Transverse colon (tissue), 4 donors: ENCODE measurements at places on chromosomes 1 and 21. TPM values are rescaled to one million over a fixed set of nuclear protein-coding genes. Genes with fewer than 3 reads are reported as not detected.

DNA sequence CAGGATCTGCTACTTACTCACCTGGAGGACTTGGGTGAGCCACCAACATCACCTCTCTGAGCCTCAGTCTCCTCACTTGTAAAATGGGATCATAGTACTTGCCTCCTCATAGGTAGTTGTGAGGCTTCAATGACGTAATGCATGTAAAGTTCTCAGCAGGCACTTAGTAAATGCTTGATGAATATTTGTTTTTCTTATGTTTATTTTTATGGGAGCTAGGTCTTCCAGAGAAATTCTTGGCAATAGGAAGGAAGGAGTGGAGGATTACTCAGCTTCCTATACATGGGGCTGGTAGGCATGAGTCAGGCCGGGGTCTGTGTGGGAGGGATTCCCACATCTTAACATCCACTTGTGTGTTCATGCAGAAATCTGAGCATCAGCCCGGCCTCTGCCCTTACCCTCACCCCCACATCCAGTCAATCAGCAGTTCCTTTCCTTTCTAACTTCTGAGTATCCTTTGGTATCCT is 95.4 kb upstream of the USP24 start:
- no peak for DNase-seq

Gene NTNG1
- total RNA-seq, result 6.4 TPM

DNA sequence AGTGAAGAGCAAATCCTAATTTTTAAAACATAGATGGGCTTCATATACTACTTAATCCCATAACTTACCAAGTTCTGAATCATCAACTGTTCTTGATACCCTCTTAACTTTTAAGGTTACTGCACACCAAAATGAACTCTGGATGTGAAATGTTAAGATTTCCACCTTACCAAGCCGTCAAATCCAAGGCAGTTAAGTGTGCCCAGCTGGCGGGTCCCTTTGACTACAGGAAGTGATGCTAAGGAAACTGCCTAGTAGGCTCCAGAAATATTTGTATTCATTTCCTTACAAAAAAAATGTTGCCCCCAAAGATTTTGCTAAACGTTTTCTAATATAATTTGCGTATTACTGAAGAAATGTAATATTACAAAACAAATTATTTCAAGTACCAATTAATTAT is 10.7 kb downstream of the NRIP1 start:
- peak; percentile 28 for DNase-seq

Gene LACTBL1
- not detected for total RNA-seq

Gene DCAF6
- 94.2 TPM for total RNA-seq

GRCh38 chr1:215457213-215457612 is 109.9 kb upstream of the KCTD3 start:
- no peak for DNase-seq

DNA sequence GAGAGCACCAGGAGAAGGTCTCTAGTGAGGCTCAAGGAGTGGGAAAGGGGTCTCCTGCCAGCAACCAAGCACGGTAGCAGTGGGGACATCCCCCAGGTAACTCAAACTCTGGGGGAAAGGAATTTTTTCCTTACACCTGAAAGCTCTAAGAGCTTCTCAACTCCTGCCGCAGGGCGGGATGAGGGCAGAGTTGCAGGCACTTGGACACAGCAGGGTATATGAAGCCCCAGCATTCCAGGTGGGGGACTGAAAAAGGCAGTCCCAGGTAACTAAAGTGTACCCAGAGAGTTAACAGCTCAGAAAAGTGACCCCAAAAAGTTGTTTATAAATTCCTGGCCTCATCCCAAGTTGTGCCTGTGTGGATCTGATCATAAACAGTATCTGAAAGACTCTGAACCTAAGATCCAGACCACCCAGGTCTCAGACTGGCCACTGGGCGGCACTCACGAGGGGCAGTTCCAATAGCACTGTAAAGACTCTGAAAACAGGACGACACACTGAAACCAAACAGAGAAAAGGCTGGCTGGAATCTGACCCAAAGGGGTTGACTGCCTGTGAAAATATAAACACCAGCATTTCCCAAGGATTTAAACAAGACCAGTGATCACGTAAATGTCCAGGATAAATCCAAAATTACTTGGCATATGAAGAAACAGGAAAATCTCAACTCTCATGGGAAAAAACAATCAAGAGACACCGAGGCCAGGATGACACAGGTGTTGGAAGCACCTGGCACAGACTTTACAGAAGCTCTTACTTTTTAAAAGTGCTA is 47.5 kb downstream of the HSF2BP start:
- DNase-seq, result peak; percentile 84

GRCh38 chr1:143497374-143497747 is 474.4 kb downstream of the FAM72C start:
- no peak for DNase-seq

DNA sequence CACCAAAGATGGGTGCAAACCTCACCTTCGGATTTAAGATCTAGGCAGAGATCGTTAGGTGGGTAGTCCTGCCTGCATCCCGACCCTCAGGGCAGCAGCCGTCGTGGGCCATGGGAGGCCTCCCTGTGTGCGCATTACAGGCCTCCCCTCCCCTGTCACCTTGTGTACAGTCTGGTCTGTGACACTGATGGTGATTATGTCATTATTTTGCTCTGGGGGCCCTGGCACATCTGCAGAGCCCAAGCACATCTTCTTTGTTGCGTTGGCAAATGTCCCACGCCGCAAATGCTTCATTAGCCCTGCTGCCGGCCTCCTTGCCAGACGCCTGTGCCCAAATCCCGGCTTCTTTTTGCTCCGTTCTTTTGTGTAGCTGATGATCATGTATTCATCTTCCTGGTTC is 31.7 kb downstream of the PROX1 start:
- no peak for DNase-seq

Gene INAVA
- total RNA-seq, result 139 TPM

- DNase-seq, result no peak
Measured at GRCh38 chr1:162040001-162040400, 16.3 kb upstream of the OLFML2B start.

- no peak for DNase-seq
Measured at GRCh38 chr21:32909393-32909792, 116.3 kb upstream of the OLIG2 start.

DNA sequence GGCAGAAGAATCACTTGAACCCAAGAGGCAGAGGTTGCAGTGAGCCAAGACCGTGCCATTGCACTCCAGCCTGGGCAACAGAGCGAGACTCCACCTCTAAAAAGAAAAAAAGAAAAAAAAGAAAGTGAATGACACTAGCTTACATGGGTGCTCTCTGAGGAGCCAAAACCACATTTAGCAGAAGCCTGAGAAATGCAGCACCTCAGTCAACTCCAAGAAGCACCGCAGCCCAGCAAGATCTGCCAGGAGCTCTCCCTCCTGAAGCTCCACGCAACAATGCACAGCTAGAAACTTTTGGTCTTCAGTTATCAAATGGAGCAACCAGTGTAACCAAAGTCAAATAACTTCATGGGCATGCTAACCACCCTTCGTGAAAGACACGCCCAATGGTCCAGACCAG is 229.1 kb downstream of the SETD4 start:
- no peak for DNase-seq

Gene SGIP1
- 1.4 TPM for total RNA-seq

Gene ANGPTL3
- not detected for total RNA-seq

GRCh38 chr1:44227211-44227610 is 13.9 kb downstream of the DMAP1 start:
- peak; percentile 43 for DNase-seq

- DNase-seq, result no peak
Measured at GRCh38 chr21:31988492-31989290, 115.9 kb downstream of the HUNK start.

Gene GSTM5
- 1.4 TPM for total RNA-seq

Gene S100A1
- total RNA-seq, result 4.4 TPM

GRCh38 chr1:8127171-8127641 is 101.1 kb upstream of the ERRFI1 start:
- no peak for DNase-seq

- DNase-seq, result no peak
Measured at GRCh38 chr21:40014394-40014793, 147.2 kb downstream of the PCP4 start.

- no peak for DNase-seq
Measured at GRCh38 chr21:35779690-35780570, 280.4 kb downstream of the SETD4 start.

GRCh38 chr1:212241501-212241900 is 43.7 kb upstream of the PPP2R5A start:
- DNase-seq, result no peak

Gene HCRTR1
- 0.48 TPM for total RNA-seq

DNA sequence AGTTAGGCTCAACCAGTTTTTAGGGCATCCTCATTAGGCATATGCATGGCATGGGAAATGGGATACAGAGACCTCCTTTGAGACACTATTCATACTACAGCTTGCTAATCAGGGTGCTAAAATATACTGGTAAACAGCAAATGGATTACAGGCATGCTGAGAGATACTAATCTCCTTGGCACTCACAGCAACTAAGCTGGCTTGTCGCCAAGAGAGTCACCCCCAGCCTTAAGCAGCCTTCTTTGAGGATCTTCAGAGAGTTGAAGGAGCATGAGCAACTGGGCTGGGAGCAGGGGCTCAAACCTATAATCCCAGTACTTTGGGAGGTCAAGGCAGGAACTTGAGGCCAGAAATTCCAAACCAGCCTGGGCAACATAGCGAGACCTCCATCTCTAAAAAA is 120.1 kb upstream of the NR5A2 start:
- no peak for DNase-seq

Gene CLDN17
- not detected for total RNA-seq

DNA sequence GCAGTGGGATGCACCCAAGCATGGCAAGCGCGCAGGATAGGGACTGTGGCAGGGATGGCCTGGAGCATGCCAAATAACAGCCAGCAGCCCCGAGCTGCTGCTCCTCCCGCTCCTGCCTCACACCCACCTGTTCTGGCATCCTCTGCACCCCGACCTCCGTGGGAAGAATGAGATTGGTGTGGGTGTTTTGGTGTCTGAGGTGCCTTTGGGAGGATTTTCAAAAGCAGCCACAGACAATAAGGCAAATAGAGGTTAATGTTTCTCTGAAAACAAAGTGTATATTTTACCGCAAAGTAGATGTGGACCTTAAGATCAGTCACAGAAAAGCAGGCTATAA is 35.5 kb downstream of the IGFN1 start:
- DNase-seq, result no peak

- DNase-seq, result no peak
Measured at GRCh38 chr1:194342484-194343262, 1156.3 kb upstream of the B3GALT2 start.

DNA sequence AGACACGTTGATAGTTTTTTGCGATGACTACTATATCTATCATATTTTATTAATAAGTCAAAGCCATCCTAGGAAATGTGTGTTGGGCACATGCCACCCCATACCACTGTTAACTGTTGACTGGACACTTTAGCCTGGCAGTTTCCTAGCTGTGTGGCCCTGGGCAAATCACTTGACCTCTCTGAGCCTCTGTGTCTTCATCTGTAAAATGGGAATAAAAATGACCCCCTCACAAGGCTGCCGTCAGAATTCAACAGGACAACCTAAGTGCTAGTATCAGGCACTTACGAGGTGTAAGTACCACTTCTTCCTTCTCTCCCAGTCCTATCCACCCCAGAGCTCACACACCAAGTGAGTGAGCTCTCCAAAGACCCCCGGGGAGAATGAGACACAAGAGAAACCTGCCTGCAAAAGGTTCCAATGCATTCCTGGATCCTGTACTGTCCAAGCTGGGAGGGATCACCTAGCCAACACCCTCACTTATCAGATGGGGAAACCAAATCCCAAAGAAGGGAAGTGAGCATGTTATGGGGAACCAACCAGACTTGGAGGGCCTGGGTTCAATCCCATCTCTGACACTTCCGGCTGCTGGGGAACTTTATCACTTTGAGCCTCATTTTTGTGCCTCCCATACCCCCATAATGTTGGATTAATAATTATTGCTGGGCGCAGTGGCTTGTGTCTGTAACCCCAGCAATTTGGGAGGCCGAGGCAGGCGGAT is 24.9 kb downstream of the HSPG2 start:
- no peak for DNase-seq

- no peak for DNase-seq
Measured at GRCh38 chr1:45930258-45931150, 127.1 kb downstream of the MAST2 start.

- peak; percentile 75 for DNase-seq
Measured at GRCh38 chr1:43935711-43936427, 2.3 kb downstream of the ARTN start.

DNA sequence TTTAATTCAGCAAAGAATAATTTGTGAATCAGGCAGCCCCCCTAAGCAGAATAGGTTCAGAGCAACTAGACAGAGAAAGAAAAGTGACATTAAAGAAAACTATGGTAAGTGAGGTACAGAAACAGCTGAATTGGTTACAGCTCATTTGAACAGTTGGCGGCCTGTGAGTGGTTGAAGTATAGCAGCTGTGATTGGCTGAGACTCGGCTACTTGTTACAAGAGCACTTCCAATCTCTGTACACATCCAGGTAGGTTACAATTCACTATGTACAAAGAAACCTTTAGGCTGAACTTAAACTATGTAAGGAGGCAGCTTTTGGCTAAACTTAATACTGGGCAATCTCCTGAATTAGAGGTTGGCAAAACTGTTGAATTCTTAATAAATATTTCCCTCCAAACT is 171.1 kb upstream of the LHX8 start:
- no peak for DNase-seq

Gene SYNJ1
- 9.8 TPM for total RNA-seq

DNA sequence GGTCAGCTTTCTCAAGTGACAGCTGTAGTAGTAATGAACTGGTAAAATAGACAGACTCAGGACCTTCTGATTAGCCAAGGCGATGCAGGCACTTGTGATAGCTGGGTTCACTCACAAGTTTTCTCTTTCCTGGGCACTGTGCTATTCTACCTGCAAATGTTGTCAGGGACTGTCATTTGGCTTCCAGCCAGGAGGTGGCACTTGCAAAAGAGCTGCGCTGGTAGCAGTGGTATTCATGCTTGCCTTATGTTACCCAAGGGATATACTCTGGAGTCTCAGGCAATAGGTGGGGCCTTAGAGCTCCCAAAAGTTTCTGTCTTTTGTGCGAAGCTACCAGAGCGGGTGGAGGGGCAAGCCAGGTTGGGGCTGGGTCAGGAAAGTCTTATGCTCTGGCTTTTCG is 23.5 kb downstream of the IFI44 start:
- DNase-seq, result no peak

- no peak for DNase-seq
Measured at GRCh38 chr1:160062230-160062532, 7.8 kb downstream of the KCNJ10 start.

DNA sequence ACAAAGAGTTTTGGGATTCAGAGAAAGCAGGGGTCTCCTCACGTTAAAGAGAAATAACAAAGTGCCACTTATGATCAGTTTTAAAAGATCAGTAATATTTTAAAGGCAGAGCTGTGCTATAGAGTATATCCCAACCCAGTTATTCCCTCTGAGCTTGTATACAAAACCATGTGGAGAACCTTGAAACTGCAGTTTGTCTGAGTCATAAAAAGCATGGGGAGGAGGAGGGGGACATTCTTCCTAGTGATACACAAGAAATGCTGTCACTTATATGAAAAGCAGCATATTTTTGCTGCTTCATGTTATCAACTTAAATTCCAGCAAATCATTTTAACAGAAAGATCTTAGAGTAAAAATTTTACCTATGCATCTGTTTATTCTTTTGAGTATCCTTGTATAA is 244.5 kb downstream of the GPR52 start:
- no peak for DNase-seq

DNA sequence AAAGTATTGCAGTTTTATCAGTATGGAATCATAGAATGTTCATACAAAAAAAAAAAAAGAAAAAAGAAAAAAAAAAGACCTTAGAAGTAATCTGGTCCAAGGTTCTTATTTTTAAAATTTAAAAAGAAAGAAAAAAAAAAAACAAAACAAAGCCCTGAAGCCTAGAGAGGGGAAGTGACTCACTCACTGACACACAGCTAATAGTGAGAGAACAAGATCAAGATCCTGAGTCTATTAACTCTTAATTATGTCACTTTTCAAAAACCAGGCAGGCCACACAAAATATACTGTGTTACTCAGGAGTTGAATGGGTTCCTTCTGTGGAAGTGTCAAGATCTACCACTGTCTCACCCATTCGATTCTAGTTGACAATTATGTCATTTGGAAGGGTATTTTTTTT is 433.9 kb upstream of the DAB1 start:
- no peak for DNase-seq
